H9 (cell line): ENCODE measurements at places on chromosomes 7 and 10.

- DNase-seq, result peak; percentile 89
Observed at GRCh38 chr10:131452926-131453720, 141.6 kb upstream of the TCERG1L start.

- peak; percentile 86 for DNase-seq
Observed at GRCh38 chr7:105643384-105643783, 62.1 kb upstream of the EFCAB10 start.

DNA sequence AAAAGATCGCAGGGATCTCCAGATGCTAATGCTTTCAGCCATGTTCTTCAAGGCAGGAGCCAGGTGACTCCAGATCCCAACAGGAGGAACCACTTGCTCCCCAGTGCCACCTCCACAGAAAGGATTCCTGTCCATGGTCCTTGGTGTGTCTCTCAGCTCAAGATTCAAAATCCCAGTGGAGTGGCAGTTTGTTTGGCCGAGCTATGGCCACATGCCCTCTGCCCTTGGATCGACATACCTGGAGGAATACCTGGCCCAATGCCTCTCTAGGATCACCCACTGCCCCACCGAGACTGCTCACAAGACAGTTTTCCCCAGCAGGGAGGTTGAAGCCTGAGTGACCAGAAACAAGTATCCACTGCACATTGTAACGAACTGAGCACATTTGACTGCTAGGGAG lies 3.9 kb upstream of the GPRIN2 start:
- no peak for DNase-seq

GRCh38 chr7:2487586-2488271 lies 11.5 kb upstream of the GRIFIN start:
- no peak for DNase-seq

- peak; percentile 60 for DNase-seq
Observed at GRCh38 chr7:94374721-94375566, 19.8 kb upstream of the COL1A2 start.

GRCh38 chr10:100873827-100874326 lies 38.9 kb upstream of the SLF2 start:
- DNase-seq, result no peak

DNA sequence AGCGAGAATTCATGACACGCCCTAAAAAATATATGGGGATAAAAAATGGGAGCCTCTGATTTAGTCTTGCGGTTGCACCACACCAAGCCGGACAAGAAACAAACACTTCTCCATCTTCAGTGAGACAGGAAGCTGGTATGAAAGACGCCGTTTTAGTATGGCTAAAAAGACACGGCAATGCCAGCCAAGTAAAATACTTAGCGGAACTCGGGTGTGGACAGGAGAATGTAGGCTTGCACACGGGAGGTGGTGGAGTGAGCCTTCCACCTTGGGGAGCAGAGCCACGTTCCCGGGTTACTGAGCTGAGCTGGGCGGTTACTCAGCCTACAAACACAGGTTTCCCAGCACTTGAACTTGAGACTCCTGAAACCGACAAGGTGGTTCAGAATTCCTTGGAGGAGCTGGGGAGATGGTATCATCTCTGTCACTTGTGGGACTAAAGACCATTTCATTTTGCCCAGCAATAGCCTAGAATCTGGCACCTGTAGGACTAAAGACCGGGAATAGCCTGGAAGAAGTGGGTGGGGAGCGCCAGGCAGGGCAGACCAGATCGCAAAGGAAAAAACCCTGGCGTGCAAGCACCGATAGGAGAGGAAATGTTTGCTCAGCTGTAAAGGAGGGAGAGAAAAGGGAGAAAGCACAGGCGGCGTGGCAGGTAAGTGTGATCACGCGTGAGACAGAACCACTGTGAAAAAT lies 34.8 kb upstream of the SEPHS1 start:
- peak; percentile 40 for DNase-seq

DNA sequence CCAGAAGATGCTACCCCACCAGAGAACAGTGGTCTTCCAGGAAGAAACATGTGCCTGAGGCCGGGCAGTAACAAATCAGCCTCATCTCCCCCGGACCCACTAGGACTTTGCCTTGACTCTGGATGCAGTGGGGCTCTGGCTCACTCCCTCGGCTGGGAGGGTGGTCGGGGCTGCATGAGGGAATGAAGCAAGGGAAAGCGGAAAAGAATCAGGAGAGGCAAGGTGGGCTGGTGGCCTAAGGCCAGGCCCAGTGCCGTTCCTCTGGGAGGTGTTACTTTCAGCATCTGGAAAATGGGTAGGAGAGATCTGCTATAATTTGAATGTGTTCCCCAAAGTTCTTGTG lies 51.8 kb downstream of the CLEC2L start:
- no peak for DNase-seq

GRCh38 chr10:119759832-119760231 lies 34.0 kb downstream of the INPP5F start:
- DNase-seq, result no peak

- DNase-seq, result peak; percentile 53
Observed at GRCh38 chr10:73413108-73413527, 740 bp downstream of the ANXA7 start.

DNA sequence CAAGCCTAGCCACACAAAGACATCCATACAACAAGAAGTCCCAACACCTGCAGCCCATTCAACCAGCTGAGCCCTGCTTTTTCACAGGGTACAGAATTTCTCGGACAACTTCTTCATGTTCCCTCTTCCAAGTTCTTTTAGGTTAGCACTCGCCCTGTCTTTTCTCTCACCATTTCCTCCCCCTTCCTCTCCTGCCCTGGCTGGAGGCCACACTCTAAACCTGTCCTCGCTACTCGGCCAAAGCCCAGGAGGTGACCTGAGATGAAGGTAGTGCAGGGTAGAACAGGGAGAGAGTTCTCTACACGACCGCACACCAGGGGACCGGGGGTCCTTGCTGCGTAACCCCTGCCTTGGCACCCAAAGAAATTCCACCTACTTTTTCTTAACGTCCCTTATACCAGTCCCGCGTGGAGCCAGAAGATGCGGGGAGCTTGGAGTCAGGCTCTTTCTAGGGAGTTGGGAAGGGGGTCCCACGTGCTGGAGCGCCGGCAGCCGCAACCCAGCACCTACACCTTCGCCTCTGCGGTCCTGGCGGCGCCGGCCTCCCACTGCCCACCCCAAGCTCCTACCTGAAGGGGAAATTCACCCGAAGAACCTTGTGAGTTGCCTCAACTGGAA lies 16.0 kb upstream of the DLX6 start:
- DNase-seq, result peak; percentile 61

- DNase-seq, result no peak
Observed at GRCh38 chr7:118182593-118183427, 1.2 kb upstream of the LSM8 start.

GRCh38 chr10:102919246-102919959 lies 1.3 kb downstream of the CNNM2 start:
- peak; percentile 41 for DNase-seq

- DNase-seq, result no peak
Observed at GRCh38 chr10:116215651-116216050, 57.4 kb downstream of the GFRA1 start.

GRCh38 chr10:128084364-128084763 lies 41.9 kb downstream of the MKI67 start:
- DNase-seq, result peak; percentile 15

GRCh38 chr10:17923728-17924127 lies 28.0 kb upstream of the SLC39A12 start:
- no peak for DNase-seq

- peak; percentile 56 for DNase-seq
Observed at GRCh38 chr7:149422914-149423301, 38.0 kb downstream of the ZNF777 start.

DNA sequence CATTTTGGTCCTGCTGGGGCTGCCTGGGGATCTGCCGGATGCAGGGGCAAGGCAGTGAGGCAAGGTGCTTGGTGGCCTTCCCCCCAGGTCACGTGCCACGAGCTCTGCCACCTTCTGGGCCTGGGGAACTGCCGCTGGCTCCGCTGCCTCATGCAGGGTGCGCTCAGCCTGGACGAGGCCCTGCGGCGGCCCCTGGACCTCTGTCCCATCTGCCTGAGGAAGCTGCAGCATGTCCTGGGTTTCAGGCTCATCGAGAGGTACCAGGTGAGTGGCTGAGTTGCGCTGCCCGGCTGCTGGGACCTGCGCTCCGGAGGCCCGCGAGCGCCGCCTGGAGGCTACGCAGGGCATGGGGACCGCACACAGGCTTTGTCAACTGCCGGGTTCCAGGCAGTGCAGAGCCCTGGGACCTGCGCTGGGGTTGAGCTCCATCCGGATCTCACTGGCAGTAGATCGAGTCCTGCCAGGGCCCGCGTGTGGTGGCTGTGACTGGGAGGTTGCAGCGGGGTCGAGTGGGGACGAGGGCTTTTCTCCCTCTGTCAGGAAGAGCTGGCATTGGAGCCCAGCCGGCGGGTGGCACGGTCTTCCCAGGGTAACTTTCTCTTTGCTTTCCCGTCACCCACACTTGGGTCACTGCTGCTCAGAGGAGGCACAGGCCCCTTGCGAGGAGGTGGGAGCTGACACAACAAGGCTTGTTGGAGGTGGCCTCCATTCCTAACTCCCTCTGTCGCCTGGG lies 21.7 kb downstream of the AMZ1 start:
- DNase-seq, result peak; percentile 95

DNA sequence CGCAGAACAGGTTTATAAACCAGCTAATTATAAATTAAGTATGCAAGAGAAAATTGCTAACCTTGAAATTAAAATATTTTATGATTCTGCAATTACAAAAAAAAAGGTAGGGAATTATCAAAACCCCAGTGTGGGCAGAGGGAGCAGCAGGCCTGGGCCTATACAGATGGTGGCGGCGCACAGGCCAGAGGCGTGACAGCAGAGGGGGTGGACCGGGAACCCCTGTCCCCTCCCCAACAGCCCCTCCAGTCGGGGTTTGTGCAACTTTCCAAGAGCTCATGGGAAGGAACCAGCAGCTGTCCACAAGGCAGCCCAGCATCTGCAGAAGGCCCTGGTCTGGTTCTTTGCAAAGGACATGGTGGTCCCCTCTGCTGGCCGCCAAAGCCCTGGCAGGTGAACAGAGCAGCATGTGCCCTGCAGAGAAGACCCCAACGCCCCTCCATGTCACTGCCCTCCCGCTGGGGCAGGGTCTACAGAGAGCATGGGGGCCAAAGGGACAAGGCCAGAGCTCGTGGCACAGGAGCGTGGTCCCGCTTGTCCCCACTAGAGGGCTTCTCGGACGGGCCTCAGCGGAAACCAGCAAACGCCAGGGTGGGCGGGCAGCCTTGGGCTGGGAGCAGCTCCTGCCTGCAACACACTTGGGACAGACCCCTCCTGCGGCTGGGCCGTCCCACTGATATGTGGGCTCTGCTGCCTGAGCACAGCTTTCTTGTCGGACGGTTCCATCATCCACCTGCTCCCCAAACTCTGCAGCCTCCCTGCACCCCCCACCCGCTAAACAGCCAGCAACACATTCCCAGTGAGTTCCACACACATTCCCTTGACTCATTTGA lies 75.1 kb downstream of the EBF3 start:
- peak; percentile 93 for DNase-seq

DNA sequence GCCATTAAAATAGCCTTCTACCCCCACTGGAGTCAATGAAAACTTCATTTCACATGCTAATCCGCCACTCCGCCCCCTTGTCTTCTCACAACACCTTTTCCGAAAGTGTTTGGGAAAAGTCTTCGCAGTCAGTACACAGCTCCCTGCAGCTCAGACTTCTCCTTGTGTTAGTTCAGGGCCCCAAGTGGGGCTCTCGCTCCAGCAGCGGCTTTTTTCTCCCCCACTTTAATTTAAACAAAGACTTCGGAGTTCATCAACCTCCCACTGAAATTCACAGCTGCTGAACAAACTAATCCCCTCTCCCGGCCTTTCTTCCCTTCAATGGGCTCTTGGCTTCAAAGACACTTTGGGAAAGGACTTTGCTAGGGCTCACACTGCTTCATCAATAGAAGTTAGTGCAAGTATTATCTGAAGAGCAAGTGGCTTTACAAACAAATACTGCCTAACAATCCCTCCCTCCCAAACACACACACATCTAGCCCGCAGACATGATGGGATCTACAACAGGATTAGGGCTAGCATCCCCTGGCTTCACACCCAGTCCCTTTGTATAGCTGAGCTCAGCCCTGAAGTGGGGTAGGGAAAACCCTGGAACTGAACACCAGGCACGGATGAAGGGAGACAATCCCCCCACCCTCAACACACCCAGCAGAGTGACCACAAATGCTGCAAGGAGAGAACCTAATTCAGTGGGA lies 23.1 kb downstream of the WNT8B start:
- peak; percentile 52 for DNase-seq

GRCh38 chr7:43502941-43503340 lies 80.0 kb upstream of the STK17A start:
- no peak for DNase-seq

GRCh38 chr7:3561932-3562331 lies 260.9 kb downstream of the SDK1 start:
- DNase-seq, result no peak

DNA sequence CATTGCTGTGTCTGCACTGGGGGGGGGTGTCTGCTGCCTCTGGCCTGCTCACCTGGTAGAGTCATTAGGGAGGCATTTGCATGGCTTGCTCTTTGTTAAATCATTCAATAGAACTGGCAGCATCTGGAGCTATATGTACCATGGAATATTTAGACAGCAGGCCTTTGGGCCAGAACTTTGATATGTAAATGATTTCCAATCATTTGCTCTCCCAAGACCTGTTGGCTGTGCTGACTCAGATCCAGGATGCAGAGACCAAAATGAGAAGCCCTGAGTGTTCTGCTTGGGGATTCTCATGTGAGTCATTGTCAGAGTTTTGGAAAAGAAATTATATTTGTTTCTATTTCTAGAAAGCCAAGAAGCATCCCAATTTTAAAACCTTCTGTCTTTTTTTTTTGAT lies 257.6 kb upstream of the IGFBP3 start:
- no peak for DNase-seq

DNA sequence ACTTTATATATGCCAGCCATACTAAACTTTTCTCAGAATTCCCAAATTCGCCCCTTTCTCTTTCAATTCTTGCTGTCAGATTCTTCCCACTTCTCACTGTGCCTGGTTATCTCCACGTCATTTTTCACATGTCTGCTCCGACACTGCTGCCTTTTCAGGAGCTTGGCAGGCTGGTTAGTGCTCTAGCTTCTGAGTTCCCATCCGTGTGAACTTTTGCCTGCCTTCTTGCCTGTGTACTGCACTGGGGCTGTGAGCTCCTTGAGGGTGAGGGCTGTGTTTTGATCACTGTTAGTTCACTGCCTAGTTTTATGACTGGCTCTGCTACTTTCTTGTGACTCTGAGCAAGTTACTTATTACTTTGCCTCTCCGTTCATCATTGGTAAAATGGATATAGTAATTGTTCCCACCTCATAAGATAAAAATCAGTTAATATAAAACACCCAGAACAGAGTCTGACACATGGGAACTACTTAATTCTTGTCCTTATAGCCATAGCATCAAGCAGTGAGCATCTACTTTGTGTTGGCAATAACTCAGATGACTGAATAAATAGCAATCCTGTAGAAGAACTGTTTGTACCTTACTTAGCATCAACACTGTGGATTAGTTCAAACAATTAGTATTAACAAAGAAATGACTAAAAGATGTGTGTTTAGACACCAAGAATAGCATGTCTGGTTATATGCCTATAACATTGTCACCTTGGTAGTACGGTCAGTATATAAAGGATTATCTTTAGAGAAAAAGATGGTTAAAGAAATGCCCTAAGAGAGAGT lies 5.5 kb downstream of the GSTO1 start:
- no peak for DNase-seq

- no peak for DNase-seq
Observed at GRCh38 chr10:123555616-123556015, 110.5 kb upstream of the GPR26 start.
